Lower lobe of right lung (tissue), 2 donors: ENCODE measurements at places on chromosomes 1 and 21. TPM values are rescaled to one million over a fixed set of nuclear protein-coding genes. Genes with fewer than 3 reads are reported as not detected.
A peak's percentile ranks its signal among the peaks of the same experiment; 100 is the strongest.

FLG gene
- total RNA-seq: not detected

GRCh38 chr1:9179463-9180110 lies 50.7 kb upstream of the GPR157 start:
- no peak for DNase-seq

- peak; percentile 55 for DNase-seq
Observed at GRCh38 chr1:84996846-84997666, at the start of gene MCOLN2. Gene MCOLN2 (minus strand): TSS chr1:84997113. CDS start chr1:84996872, 241 bp downstream.

GRCh38 chr1:116944613-116945012 lies 34.9 kb downstream of the PTGFRN start:
- DNase-seq: no peak

- no peak for DNase-seq
Observed at GRCh38 chr1:154398141-154398540, 7.0 kb upstream of the IL6R start.

- DNase-seq: no peak
Observed at GRCh38 chr1:111483166-111483565, 9.4 kb downstream of the C1orf162 start.

PYHIN1 gene
- 3.9 TPM for total RNA-seq

DNA sequence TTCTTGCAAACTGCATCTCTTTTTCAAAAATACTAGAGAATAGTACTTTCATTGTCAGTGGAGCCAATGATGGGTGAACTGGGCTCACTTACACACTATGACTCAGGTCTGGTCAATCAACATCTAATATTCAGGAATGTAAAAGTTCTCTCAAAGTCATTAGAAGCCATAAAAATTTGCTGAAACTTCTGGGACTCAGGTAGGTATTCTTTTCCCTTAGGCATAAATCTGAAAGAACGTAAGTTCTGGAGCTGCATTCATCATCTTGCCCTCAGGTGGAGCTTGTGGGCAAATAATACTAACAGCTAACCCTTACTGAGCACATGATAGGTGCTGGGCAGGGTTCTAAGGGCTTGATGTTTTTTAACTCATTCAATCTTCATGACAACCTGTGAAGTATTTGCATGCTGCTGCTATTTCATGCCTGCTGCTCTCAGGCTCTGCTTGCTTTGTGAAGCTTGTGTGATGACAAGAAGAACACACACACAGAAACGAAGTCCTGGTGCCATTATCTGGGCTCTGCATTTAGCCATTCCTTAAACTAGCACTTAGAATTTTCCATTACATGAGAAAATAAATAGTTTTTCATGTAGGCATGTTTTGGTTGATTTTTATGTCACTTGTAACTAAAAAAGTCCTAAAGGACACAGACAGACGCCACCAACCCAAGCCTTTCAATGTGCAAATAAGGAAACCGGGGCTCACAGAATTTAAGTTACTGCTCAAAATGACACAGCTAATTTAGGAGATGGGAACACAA lies 394.2 kb upstream of the LYPLAL1 start:
- DNase-seq: no peak

EDARADD gene
- total RNA-seq: 0.89 TPM

GRCh38 chr1:234309243-234309597 lies 64.0 kb upstream of the COA6 start:
- DNase-seq: no peak

DUSP23 gene
- 55.5 TPM for total RNA-seq

- DNase-seq: peak; percentile 24
Observed at GRCh38 chr21:42216726-42217572, 2.0 kb upstream of the ABCG1 start.

DNA sequence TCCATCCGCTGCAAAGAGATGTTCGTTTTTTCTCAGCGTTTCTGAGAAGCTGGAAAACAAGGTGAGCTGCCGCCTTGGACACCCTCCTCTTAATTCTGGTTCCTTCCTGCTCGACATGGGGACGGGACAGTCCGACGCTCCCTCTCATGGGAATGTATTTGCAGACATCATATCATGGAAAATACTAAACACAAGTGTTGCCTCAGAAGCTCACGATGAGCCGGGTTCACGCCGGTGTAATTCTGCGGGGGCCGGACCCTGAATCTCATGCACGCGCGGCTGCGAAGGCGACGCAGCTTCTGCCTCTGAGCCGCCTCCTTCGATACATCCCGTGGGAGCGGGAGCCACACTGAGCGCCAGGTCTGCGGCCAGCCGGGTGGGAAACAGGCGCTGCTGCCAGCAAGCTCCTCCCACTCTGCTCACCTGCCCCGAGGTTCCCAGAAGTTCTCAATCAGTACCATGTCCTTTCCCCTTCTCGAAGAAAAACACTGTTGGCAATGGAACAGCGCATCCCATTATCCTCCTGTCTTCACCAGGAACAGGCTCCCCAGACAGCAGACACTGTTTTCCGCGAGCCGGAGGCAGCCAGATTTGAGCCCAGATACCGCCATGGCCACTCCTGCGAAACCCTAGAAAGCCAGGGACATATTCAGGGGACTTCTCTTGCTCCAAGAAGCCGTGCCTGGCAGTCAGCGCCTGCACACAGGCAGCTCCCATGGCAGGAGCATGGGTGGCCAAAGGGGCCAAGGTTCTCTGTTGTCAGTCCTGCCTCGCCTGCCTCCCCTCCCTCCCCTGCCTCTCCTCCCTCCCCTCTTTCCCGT lies 98.0 kb downstream of the WDR4 start:
- no peak for DNase-seq

GRCh38 chr1:230878591-230878990 lies 10.3 kb upstream of the C1orf198 start:
- DNase-seq: no peak

MATN1 gene
- total RNA-seq: not detected

- no peak for DNase-seq
Observed at GRCh38 chr21:40080385-40080784, 213.1 kb downstream of the PCP4 start.

- no peak for DNase-seq
Observed at GRCh38 chr1:230939806-230940489, 38.7 kb downstream of the TTC13 start.

DNA sequence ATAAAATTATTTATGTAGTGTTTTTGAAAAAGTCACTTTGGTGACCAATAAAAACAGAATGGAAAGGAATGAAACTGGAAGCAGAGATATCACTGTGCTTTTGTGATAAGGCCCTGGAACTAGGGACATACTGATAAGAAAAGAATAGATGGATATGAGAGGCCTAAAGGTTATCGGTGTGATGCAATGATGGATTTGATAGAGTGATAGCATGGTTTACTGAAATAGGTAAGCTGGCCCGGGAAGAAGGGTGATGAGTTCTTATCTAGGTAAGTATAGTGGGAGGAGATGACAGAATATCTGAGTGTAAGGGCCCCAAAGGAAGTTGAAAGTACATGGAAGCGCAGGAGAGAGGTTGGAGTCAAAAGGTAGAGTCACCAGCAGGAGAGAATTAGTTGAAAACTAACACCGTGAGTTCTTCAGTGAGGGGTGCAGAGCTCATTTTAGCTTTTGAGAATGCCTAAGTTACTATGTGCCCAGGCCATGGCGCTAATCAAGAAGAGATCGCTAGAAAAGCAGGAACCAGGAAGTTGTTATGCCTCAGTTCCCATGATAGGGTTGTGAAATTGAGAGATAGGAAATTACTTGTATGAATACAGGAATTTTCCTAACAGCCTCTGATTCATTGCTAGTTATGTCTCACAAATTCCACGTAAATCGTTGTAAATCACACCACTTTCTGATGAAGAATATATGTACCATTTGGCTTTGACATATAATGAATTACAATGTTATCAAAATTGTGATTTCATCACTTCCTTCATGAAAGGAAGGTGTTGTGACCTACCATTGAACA lies 115.3 kb downstream of the PLA2G4A start:
- no peak for DNase-seq

DNA sequence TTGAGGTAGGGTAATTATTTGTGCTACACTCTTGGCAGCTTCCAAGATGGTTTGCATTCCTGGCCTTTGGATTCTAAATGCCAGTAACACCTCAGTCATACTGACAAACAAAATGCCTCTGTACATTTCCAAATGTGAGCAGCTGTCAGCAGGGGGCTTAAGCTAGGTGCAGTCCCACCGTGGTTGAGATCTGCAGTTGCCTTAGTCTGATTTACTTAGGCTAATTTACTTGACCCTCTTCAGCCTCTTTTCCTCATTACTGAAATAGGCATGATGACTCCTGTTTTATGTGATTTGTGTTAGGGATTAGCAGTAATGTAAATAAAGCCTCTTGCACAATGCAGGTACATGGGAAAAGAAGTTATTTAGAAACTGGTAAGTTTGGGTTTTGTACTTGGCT lies 13.5 kb upstream of the SPATA1 start:
- DNase-seq: no peak

- DNase-seq: no peak
Observed at GRCh38 chr21:45452696-45453307, 47.8 kb downstream of the COL18A1 start.

- DNase-seq: no peak
Observed at GRCh38 chr1:31224068-31224467, 15.6 kb downstream of the NKAIN1 start.

CRP gene
- not detected for total RNA-seq

DNA sequence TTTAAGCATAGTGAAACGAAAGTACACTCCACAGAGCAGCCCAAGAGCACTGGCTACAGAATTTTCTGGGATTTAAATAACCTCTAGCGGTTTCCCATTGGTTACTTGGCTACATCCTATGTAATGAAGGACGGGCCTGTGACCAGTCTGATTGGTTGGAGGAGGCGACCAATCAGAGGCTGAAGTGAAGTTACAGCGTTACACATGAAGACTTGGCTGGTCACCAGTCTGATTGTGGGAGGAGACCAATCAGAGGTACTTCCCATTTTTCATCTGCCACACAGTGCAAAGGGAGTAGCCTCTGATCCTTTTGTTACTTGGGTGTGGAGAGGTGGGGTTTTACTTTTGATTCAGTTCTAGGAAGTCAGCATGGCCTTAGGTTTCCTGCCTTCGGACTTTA lies 142.7 kb upstream of the SERTAD4 start:
- DNase-seq: no peak

IARS2 gene
- total RNA-seq: 51.9 TPM

DNA sequence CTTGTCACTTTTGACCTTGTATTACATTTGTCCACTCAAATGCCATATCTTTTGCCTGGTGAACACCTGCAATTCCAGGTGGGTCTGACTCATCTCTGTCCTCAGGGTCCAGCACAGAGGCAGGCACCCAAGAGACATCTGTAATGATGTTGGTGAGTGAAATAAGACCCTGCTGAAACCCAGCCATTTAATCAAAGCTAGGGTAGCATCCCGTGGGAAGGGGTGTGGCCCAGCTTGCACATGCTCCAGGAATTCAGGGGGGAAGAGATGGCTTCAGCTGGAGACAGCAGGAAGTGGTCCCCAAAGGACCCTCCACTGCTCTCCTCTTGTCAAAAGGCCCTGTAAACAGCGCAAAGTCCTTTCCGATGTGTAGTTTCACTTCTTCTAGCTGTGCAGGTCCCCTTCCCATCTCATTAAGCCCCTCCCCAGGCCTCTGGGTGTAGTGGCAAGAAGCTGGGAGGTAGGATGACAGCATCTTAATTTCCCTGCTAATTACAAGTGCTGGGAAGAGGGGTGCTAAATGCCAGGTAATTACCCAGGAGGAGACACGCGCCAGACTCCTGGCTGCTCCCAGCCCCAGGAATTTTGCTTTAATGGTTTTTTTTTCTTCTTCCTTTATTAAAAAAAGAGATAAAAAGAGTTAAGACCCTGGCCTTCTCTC lies 54.4 kb upstream of the TRABD2B start:
- no peak for DNase-seq

- DNase-seq: peak; percentile 79
Observed at GRCh38 chr21:36966066-36966820, at the start of gene HLCS. Gene HLCS (minus strand): TSS chr21:36966669. CDS start chr21:36966638, 31 bp downstream.

- peak; percentile 38 for DNase-seq
Observed at GRCh38 chr21:46050668-46051378, 47.1 kb upstream of the COL6A2 start.

FCRL4 gene
- total RNA-seq: not detected

DNA sequence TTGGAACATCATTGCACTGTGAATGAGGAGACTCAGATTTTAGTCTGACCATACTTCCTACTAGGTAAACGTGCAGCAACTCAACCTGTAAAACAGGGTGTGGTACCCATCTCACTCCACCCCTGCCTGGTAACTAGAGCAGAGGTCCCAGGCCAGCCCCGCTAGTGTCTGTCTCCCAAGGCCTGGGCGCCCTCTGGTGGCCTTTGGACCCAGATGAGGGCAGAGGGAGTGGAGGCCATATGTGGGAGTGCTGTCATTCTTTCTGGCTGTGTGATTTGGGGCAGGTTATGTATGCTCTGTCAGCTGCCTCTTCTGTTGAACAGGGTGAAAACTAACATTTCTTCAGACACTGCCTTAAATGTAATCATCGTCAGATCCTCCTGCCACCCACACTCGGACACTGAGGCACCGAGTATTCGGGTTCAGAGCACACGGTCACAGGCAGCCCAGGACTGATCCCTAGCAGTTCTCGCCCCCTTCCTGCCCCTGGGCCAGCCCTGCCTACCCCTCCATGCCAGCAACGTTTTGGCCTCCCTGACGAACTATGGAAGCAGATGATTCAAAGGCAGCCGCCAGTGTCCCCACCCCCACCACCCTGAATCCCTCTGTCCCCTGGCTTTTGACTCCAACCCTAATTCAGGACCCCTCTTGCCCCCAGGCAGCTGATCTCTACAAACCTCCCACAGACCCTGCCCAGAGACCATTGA lies 76.0 kb downstream of the CD247 start:
- peak; percentile 92 for DNase-seq

DNA sequence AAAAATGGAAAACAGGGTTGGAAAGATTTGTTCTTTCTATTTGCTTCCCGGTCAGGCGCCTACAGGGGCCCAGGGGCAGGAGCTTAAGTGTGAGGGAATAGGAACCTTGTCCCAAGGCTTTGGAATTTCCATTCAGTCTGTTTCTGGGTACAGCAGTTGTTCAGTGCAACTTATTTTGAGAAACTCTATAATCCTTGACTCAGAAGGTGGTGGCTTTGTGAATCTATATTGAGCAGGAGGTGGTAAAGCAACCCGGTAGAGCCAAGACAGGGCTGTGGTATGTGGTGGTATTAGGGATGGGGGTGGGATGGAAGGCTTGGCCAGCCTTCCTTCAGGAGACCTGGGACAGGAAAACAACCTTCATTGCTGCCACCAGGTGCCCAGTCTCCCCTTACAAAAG lies 20.0 kb downstream of the GJA5 start:
- DNase-seq: no peak
